ENCODE measurements at places on chromosomes 6 and 20.

GRCh38 chr6:142880201-142880600 lies 64.8 kb downstream of the HIVEP2 start:
- DNase-seq = no peak

DNA sequence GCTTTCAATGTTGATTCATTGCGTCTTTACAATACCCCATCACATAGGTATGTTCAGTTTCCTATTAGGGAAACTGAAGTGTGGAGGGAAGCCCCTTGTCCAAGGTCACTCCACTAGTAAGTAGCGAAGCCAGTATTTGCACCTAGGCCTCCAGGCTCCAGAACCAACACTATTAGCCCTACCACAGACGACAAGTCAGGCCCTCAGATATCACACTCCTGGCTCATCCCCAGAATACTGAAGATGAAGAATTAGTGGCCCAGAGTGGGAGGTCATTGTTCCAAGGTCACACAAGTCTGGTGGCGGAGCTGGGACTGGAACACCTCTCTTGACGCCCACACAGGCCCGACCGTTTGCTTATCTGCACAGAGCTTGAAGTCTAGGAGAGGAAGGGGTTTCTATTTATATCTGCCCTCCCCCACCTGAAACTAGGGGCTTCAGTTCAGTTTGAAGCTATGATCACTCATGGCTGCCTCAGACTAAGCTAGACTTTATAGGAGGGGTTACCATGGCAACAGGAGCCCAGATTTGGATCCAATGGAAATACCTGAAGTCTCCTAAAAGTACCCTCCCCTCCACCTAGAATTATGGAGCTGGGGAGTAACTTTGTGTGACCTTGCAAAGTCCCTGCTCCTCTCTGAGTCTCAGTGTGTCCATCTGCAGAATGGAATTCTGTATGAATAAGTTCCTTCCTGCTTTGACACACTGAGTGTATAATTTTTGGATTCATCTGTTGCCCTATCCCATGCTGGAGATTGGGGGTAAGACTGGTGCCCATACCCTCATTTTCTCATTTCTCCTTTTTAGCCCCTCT lies 2.2 kb downstream of the SNTA1 start:
- DNase-seq = no peak

DNA sequence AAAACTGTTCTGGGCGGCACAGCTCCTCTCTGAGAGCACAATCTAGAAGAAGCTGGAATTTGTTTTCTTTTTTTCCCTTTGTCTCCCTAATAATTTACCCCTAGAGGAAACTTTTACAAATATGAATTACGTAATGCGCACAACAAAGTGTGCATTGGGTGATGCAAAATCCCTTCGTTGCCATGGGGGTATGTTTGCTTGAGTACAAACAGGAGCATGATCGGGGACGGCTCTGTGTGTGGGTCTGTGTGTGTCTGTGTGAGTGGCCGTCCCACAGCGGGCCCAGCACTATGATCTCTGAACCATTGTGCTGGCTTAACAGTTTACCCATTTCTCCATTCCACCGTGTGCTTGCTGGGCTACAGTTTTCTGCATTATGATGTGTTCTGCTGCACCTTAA lies 278.2 kb downstream of the CDC5L start:
- DNase-seq = no peak

DNA sequence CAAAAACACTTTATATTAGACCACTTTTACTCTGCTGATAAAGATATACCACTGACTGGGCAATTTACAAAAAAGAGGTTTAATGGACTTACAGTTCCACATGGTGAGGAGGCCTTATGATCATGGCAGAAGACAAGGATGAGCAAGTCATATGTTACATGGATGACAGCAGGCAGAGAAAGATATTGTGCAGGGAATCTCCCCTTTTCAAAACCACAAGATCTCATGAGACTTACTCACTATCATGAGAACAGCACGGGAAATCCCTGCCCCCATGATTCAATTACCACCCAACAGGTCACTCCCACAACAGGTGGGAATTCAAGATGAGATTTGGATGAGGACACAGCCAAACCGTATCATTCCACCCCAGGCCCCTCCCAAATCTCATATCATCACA lies 1383.8 kb upstream of the MAP3K7 start:
- DNase-seq = no peak

GRCh38 chr6:129490521-129491255 lies 219.3 kb downstream of the ARHGAP18 start:
- DNase-seq = peak; percentile 25

DNA sequence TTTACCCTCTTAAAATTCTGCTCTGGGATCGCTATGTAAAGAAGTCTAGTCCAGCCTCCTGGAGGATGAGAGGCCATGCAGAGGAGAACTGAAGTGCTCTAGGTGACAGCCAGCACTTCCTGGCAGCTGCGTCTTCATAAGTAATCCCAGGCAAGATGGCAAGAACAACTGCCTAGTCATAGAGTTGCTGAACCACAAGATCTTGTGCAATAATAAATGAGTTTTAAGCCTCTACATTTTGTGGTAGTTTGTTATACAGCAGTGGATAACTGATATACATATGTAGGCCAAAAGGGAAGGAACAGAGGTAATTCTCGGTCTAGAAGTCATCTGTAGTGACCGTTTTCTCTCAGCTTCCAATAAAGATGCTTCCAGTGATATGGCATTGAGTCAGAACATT lies 103.8 kb upstream of the FLRT3 start:
- no peak for DNase-seq

- no peak for DNase-seq
Measured at GRCh38 chr20:5689463-5689862, 60.7 kb upstream of the SHLD1 start.

DNA sequence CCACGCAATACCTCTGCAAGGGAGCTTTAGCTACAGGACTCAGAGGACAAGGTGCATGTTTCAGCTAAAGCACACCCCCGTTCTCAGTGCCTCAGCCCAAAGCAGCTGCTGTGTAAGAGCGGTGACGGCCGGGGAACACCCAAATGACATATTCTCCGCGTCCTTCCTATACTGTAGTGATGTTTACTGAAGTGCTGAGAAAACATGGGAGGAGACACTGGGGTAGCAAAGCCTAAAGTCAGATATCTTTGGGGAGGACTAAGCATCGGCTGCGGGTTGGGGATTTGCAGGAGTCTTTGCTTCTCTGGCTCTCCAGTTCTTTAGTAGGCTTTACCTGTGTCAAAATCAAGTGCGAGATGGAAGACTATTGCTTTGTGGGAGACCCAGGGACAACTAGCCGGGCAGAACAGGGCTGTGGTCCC lies 1.7 kb downstream of the SLC22A23 start:
- DNase-seq = no peak

DNA sequence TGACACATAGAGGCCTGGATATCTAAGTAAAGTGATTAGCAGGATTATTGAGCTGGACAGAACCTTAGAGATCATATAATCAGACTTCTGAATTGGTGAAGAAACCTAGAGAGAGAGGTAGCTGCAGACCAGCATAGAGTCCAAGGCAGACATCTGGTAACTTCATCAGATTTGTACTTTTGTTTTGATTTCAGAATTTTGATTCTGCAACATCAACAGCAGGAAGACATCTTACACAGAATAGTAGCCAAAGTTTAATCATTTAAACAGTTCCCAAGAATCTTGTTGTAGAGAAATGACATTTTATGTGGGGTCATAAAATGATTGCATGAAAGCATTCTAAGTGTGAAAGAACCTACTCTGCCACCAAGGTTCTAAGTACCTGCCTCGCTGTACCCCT lies 39.4 kb downstream of the RPRD1B start:
- DNase-seq = no peak

Data from GM12892 (cell line).